Suppressor macrophage treated with lipopolysaccharide for 4 hours (primary cell): ENCODE measurements at places on chromosomes 6 and 20.

- no peak for DNase-seq
Measured at GRCh38 chr6:30074331-30075093, 1.1 kb downstream of the RNF39 start.

GRCh38 chr6:142816486-142816885, 128.5 kb downstream of the HIVEP2 start:
- no peak for DNase-seq

GRCh38 chr6:3749977-3750316, 1.6 kb downstream of the PXDC1 start:
- DNase-seq, result no peak

DNA sequence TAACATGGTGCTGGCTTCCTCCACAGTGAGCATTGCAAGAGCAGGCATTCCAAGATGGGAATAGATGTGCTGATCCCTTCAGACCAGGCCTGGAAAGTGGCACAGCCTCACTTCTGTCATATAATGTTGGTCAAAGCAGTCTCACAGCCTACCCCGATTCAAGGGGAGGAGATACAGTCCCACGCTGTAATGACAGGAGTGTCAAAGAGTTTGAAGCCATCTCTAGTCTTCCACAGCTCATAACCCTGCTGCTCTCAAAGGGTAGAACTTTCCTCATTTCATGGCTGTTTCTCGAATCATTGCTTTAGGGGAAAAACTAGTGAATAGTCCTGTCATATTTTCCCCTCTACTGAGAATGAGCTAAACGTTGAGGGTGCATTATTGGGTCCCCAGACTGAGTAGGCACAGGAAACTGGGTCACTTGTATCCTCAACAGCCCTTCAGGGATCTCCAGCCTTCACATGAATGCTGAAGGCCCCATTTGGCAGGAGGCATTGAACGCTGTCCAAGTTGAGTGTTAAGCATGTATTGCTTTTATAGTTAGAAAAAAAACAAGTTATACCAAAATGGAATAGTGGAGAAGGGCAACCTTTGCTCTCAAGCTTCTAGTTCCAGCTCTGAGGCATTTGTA, 27.3 kb downstream of the DTD1 start:
- DNase-seq, result no peak

DNA sequence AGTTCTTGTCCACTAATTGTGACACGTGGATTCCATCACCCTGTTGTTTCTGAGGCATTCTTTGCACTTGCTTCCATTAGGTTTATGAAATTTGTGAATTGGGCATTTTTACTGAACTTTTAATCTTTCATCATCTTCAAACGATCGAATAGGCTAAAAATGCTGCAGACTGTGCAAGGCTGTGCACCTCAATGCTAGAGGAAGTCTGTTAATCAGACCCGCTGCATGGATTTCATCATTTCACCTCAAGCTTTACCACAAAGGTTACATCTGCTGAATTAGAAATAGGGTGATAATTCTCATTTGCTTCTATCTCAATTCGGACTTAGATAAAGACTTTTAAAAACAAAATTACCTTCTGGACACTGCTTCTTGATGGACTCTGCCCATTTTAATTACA, 27.8 kb upstream of the F13A1 start:
- no peak for DNase-seq

DNA sequence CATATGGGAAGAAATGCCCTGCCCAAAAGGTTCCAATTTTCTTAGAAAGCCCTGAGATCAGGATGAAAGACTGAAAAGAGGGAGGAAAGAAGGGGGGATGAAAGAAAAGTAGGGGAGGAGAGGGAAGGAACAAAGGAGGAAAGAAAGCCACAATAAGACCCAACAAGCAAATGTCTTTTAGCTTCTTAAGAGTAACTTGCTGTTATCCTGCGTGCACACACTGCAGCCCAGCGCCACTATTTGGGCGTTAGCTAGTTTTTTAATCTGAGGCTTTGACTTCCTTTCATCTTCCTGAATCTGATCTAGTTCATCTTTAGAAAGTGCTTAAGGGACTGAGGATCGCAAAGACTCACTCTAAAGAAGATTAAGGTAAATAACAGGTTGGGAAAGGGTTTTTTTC, 77.4 kb upstream of the HDDC2 start:
- DNase-seq, result no peak

DNA sequence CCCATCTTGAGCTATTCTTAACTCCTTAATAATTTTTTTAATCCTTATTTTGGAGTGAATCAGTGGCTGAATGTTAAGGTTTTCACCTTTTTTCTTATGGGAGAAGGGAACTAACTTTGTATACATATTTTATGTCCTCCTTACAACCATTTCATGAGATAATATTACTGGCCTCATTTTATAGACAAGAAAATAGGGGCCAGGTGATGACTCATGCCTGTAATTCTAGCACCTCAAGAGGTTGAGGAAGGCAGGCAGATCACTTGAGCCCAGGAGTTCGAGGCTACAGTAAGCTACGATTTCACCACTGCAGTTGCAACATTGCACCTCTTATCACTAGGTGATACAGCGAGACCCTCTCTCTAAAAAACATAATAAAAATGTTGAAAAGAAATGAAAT, 128.7 kb downstream of the TMEM242 start:
- DNase-seq, result no peak

DNA sequence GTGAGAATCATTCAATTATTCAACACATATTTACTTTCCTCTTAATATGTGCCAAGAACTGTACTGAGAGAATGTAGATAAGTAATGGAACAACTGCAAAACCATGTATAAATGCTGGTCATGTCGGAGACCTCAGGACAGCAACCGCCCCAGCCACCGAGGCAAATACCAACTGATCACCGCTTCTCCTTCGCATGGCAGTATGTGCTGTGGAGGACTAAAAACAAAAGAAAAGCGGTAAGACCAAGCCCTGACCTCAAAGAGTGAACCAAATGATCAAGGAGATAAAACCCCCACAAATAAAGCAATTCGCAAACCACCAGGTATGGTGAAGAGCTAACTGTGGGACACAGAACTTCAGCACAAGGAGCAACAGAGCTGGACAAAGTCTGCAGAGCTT, 104.3 kb downstream of the TRERF1 start:
- DNase-seq, result no peak

DNA sequence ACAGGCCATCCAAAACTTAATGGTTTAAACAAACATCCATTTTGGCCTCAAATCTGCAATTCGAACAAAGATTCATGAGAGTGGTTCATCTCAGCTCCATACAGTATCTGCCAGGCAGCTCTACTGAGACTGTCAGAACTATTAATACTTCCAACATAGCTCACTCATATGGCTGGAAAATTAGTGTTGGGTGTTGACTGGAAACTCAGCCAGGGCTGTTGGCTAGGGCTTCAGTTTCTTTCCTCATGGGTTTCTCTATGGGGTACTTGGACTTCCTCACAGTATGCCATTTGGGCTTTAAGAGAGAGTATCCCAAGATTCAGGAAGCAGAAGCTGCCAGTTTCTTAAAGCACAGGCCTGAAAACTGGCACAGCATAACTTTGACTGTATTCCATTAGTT, 240.3 kb downstream of the TPBG start:
- no peak for DNase-seq

DNA sequence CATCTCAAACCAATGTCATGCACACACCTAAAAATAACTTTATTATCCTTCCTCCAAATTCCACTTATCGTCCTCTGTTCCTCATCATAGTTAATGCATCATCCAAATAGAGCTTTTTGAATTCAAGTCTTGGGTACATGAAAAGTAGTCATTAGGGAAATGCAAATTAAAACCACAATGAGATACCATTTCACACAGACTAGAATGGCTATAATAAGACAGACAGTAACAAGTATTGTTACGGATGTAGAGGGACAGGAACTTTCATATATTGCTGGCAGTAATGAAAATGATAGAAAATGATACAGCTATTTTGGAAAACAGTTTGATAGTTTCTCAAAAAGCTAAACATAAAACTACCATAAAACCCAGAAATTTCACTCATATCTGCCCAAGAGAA, 59.1 kb downstream of the FHL5 start:
- DNase-seq, result no peak

- no peak for DNase-seq
Measured at GRCh38 chr6:158655569-158656450, 6.0 kb downstream of the SYTL3 start.

DNA sequence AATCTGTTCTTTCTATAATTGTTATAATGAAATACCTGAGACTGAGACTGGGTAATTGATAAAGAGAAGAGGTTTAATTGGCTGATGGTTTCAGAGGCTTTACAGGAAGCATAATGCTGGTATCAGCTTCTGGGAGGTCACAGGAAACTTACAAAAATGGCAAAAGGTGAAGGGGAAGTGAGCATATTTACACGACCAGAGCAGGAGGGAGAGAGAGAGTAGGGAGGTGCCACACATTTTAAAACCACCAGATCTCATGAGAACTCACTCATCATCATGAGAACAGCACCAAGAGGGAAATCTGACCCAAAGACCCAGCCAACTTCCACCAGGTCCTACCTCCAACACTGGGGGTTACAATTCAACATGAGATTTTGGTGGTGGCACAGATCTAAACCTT, 2.6 kb upstream of the SIRPB1 start:
- peak; percentile 30 for DNase-seq

GRCh38 chr6:45310118-45310788, 17.9 kb upstream of the RUNX2 start:
- no peak for DNase-seq

DNA sequence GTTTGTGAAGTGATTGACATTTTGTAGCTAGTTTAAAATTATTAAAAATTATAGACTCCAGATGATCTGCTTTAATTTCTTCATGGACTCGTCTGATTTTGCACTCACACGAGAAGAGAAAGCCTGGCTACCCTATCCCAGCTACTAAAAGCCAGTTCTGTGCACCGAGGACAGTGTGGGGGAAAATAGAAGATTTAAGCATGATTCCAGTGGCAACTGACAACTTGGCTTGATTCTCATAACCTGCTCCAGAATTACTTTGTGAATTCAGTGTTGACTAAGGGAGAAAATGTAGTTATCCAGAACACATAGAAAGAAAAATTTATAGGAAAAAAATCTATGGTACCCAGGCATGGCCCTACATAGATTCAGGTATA, 88.7 kb downstream of the SNAP25 start:
- DNase-seq, result no peak

DNA sequence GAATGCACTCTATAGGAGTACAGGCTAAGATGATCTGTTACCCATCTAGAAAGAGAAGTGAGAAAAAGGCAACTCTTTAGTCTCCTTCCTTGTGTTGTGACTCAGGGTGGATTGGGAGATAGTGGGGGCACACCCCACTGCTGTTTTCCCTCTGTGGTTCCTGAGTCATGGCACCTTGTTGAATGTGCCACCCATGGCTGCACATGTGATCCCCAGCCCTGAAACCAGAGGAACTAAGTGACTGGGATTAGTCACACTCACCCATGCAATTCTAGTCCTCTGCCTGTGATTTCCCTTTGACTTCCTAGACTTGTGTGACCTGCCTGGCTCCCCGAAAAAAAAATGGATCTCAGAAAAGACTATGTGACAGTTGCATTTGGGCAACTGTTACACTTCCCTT, 48.6 kb upstream of the HTR1B start:
- no peak for DNase-seq

- DNase-seq, result peak; percentile 40
Measured at GRCh38 chr6:105907301-105907700, 178.8 kb upstream of the PRDM1 start.

DNA sequence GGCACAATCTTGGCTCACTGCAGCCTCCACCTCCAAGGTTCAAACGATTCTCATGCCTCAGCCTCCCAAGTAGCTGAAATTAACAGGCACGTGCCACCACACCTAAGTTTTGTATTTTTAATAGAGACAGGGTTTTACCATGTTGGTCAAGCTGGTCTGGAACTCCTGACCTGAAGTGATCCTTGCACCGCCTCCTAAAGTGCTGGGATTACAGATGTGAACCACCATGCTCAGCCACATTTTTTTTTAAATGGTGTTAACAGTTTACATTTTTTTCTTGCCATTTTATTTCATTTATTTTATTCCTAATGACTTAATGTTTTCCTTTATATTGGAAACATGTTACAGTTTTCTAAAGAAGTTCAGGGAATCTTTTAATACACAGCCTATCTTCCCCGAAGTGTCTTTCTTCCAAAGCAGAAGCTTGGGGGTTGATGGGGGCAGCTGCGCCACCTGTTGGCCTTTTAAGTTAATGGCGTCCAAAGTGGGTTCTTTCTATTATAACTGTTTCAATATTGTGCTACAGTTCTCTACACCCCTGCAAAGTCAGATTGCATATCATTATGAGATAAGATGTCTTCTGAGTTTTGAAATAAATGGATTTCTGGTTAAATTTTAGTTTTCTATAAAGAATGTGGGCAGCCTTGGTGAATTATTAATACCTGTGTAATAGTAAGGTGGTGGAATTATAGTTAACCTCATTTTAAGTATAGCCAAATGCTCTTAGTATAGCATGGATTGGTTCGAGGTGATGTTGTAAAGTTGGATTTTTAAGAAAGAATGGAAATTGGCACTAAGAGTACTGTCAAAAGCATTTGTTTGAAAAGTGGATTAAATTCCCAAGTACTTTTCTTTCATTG, 42.0 kb upstream of the PLCG1 start:
- DNase-seq, result peak; percentile 76

- no peak for DNase-seq
Measured at GRCh38 chr6:133340557-133340956, 99.4 kb downstream of the EYA4 start.

- DNase-seq, result no peak
Measured at GRCh38 chr6:140175486-140175885, 801.0 kb upstream of the CITED2 start.

DNA sequence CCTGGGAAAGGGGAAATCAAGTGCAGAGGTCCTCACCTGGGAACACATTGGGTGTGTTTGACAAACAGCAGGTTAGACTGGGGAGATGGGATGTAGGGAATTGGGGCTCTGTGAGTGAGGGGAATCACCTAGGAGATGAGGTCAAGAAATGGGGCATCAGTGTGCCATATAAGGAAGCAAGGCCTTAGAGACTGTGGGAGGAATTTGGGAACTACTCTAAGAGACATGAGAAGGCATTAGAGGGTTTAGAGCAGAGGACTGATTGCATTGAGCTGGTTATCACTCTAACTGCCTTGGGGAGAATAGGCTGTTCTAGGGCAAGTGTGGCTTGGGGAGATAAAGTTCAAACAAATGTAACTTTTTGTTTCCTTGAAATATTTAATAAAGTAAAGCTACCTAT, 189.9 kb downstream of the EYA4 start:
- no peak for DNase-seq

DNA sequence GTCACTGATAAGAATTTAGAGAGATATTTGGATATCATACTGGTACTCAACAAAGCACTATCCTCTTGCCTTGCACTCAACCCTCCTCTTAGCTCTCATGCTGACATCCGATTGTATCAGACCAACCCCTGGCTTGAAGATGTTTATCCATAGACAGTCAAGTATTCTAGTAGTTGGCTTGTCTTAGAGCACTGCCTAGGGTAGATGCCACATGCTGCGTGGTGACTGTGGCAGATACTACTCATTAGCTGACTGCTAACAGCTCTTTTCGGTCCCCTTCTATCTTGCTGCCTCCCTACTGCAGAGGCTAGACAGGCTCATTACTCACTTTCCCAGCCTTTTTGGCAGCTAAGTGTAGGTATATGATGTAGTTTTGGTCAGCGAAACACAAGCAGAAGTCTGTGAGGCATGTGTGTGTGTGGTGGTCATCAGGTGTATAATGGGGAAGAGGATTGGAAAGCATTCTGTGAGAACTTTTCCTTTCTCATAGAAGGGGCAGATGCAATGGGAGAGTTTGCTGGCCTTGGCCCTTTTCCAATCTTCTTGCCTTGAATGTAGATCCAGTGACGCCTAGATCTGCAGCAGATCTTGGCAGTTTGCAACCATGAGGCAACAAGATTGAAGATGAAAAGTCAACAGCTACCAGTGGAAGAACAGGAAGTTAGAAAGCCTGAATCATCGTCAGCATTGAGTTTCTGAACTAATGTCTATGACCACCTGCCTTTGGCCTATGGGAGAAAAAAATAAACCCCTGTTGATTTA, 4.4 kb upstream of the IFNGR1 start:
- peak; percentile 95 for DNase-seq

GRCh38 chr20:29873946-29874345, 1383.5 kb upstream of the DEFB115 start:
- peak; percentile 31 for DNase-seq
